ENCODE measurements at places on chromosomes 2 and 18. TPM values are rescaled to one million over a fixed set of nuclear protein-coding genes. Genes with fewer than 3 reads are reported as not detected.
A peak's percentile ranks its signal among the peaks of the same experiment; 100 is the strongest.

DNA sequence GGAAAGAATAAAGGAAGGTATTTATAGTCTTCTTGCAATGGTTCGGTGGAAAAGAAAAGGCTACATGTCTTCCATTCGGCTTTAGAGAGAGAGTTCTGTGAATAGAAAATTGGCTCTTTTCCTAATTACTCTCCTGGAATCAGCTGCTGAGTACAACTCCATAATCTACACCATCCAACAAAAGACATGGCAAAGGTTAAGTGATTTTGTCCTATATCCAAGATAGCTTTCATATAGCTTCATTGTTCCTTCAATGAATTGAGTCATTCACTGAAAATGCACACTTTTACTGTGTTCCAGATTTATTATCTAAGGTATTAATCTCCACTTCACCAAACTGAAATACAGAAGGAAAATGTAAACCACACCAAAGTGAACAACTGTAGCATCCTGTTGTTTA lies 514.5 kb downstream of the LRRTM4 start:
- no peaks in the 10 kb centered on the region for H3K4me1 ChIP-seq
- H3K36me3 ChIP-seq, result no peaks in the 10 kb centered on the region
- DNase-seq, result no peak
- no peaks in the 10 kb centered on the region for H3K27me3 ChIP-seq
- H3K27ac ChIP-seq, result no peak overlapping the region

The SLC8A1 gene
- polyA plus RNA-seq, result 1.4 TPM

GRCh38 chr2:29281086-29281915 lies 166.1 kb downstream of the CLIP4 start:
- H3K36me3 ChIP-seq, result no peaks in the 10 kb centered on the region
- no peak overlapping the region for H3K4me3 ChIP-seq
- H3K4me1 ChIP-seq, result peaks cover 3% of the 10 kb centered on the region
- H3K27ac ChIP-seq, result no peak overlapping the region
- DNase-seq, result peak; percentile 5
- H3K27me3 ChIP-seq, result no peaks in the 10 kb centered on the region

- no peaks in the 10 kb centered on the region for H3K36me3 ChIP-seq
- H3K27ac ChIP-seq, result no peak overlapping the region
- no peaks in the 10 kb centered on the region for H3K27me3 ChIP-seq
These were observed 276.8 kb upstream of the POU3F3 start for GRCh38 chr2:104577143-104577542.

DNA sequence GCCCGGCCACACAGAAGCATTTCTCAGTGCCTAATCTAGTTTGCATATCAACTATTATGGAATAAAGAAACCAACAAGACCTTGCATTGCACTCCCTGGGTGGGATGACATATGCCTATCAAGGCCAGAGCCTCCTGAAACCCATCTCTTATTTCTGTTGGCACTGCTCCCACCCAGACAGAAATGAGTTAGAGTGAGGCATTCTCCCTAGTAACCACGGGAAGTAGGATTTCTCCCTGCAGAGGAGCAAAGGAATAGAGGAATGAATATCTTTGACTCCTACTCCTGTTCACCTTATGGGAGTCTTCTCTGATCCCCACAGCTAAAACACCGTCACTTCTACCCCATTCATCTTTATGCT lies 24.2 kb upstream of the SCYGR1 start:
- H3K4me3 ChIP-seq, result no peak overlapping the region
- no peaks in the 10 kb centered on the region for H3K36me3 ChIP-seq
- H3K4me1 ChIP-seq, result no peaks in the 10 kb centered on the region
- no peaks in the 10 kb centered on the region for H3K27me3 ChIP-seq
- DNase-seq, result no peak

The C2orf81 gene
- 0.22 TPM for polyA plus RNA-seq
